ENCODE measurements at places on chromosomes 7 and 10.

DNA sequence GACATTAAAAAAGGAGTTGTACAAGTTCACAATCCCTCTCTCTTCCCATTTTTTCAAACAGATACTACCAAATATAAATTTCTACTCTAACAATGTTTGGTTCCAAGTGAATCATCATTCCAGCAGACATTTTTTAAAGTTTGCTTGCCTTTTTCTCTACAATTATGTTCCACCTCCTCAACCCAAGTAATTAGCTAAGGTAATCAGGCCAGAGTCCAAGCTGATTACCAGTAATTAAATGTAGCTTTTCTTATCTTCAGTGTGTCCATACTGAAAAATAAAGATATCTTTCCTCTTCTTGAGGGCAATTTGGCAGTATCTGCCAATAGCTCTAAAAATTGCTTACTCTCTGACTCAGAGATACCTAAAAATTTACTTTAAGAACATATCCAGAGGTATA, 126.0 kb downstream of the ITGB8 start:
- DNase-seq = no peak

GRCh38 chr10:100427374-100427773, 35.4 kb upstream of the WNT8B start:
- DNase-seq = no peak

DNA sequence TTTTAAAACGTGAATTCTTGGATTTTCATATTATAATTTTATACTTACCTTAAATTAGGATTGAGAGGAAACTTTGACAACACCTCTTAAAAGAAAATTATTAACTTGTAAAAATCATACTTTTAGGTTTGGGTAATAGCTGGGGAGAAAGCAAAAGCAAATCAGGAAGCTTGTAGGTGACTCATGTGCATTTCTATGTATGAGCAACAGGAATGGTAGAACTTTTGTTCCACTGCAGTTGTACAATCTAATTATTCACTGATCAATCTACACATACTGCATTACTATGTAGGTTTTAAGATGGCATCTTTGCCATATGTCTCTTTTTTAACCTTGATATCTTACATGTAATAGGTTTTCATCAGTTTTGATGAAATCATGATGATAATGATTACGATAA, 223.2 kb downstream of the PRKG1 start:
- DNase-seq = no peak

GRCh38 chr7:158422887-158423560, 164.6 kb downstream of the PTPRN2 start:
- DNase-seq = no peak

GRCh38 chr7:22561321-22561811, 61.4 kb upstream of the STEAP1B start:
- no peak for DNase-seq

DNA sequence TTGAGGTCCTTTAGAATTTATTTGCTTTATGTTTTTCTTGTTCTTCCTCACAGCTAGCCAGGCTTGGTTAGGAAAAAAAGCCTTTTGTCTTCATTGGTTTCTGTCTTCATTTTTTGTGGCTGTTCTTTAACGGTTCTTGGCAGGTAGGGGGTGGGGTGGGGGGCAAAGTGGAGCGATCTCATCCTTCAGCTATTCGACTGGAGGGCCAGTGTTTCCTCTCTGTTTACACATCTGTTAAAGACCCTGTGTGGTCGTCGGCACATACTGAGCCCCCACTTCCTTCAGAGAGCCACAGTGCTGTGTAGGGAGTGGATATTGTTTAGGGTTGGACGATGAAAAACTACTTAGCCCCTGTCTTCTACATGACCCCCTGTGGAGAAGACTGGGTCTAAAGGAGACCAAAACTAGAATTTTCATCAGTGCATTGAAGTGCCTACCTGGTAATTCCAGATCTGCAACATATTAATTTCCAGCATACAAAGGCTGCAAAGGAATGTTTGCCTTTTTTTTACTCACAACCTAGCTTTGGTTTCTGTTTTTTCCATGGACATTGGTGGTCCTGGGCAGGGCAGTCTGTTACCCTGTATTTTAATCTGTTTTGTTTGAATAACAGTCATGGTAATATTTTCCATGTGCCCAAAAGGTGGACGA, 29.0 kb downstream of the PRPF18 start:
- DNase-seq = no peak
